Large intestine (tissue), 12 donors: ENCODE measurements at places on chromosomes 2 and 18. TPM values are rescaled to one million over a fixed set of nuclear protein-coding genes. Genes with fewer than 3 reads are reported as not detected.

- no peak for DNase-seq
- no peaks in the 10 kb centered on the region for H3K27me3 ChIP-seq
- H3K4me3 ChIP-seq: no peak overlapping the region
- H3K4me1 ChIP-seq: no peaks in the 10 kb centered on the region
- H3K36me3 ChIP-seq: no peaks in the 10 kb centered on the region
Measured at GRCh38 chr2:215811003-215811402, 202.3 kb downstream of the MREG start.

GRCh38 chr2:37839991-37840390 is 85.1 kb upstream of the RMDN2 start:
- H3K4me1 ChIP-seq: no peaks in the 10 kb centered on the region
- H3K27ac ChIP-seq: no peak overlapping the region
- no peak overlapping the region for H3K4me3 ChIP-seq
- DNase-seq: no peak
- no peaks in the 10 kb centered on the region for H3K27me3 ChIP-seq
- no peaks in the 10 kb centered on the region for H3K36me3 ChIP-seq

DNA sequence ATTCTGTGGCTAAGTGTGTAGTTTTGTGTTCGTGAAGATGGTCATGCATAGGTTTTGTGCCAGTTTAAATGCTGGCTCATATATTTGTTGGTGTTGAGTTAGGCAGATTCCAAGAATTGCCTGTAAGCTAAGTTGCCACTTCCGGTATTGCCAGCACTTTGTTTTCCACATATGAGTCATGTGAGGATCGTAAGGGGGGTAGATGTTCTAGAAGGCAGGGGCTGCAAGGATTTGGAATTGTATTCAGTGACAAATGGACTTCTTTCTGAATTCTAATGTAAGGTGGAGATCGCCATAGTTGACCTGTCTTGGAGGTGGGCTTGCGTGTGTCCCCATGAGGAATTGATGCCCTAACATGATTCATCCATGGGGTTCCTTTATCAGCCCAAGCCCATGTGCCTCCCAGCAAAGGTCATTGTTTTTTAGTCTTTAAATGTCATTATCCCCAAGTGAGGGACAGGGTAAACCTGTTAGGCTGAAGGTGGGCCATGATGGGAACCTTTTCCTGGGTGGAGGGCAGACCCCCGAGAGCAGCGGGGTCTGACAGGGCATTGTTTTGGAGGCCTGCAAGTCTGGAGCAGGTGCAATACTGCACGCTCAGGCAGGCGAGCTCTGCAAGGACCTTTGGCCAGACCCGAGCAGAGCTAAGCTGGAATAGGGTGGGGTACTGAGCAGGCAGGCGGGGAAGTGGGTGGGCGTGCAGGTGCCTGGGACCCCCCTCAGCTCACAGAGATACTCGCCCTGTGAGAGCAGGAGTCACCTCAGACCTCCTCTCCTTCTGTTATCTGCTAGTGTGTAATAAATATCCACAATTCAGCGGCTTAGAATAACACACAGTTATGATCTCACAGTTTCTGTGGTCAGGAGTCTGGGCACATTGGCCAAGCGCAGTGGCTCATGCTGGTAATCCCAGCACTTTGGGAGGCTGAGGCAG is 77.4 kb downstream of the LRRFIP1 start:
- peak; percentile 80 for DNase-seq
- H3K36me3 ChIP-seq: peaks cover 13% of the 10 kb centered on the region
- no peaks in the 10 kb centered on the region for H3K27me3 ChIP-seq
- H3K27ac ChIP-seq: peak overlapping the region; percentile 40
- peaks cover 55% of the 10 kb centered on the region for H3K4me1 ChIP-seq

- peak; percentile 39 for DNase-seq
- no peaks in the 10 kb centered on the region for H3K36me3 ChIP-seq
- peaks cover 4% of the 10 kb centered on the region for H3K27me3 ChIP-seq
- H3K4me1 ChIP-seq: no peaks in the 10 kb centered on the region
- H3K4me3 ChIP-seq: no peak overlapping the region
Measured at GRCh38 chr2:126802774-126803433, 95.8 kb upstream of the TEX51 start.

DNA sequence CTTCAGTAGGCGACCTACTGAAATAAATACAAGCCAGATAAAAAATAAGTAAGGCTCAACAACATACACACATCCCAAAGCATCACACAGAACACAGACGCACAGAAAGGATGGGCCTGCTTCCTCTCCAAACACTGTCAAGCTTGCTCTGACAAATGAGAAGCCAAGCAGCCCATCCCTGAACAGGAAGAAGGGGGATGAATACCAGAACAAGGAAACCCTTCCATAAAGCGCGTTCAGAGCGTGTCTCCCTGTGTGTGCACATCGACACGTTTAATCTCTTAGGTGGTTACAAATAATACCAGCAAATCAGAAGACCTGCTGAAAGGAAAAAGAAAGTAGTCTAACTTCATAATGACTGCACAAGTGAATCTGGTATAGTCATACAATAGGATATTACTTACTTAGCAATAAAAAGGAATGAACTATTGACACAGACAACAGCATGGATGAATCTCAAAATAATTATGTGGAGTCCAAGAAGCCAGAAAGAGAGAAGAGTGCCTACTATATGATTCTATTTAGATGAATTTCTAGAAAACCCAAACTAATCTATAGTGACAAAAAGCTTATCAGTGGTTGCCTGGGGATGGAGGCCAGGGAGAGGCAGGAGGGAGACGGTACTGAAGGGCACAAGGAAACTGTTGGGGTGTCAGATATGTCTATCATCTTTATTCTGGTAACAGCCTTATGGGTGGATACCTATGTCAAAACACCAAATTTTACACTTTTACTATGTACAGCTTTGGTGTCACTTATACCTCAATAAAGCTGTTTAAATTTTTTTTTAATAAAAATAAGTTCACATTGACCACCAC is 26.8 kb downstream of the MBOAT2 start:
- DNase-seq: no peak
- no peaks in the 10 kb centered on the region for H3K27me3 ChIP-seq
- H3K4me3 ChIP-seq: no peak overlapping the region
- no peak overlapping the region for H3K27ac ChIP-seq
- no peaks in the 10 kb centered on the region for H3K36me3 ChIP-seq

DNA sequence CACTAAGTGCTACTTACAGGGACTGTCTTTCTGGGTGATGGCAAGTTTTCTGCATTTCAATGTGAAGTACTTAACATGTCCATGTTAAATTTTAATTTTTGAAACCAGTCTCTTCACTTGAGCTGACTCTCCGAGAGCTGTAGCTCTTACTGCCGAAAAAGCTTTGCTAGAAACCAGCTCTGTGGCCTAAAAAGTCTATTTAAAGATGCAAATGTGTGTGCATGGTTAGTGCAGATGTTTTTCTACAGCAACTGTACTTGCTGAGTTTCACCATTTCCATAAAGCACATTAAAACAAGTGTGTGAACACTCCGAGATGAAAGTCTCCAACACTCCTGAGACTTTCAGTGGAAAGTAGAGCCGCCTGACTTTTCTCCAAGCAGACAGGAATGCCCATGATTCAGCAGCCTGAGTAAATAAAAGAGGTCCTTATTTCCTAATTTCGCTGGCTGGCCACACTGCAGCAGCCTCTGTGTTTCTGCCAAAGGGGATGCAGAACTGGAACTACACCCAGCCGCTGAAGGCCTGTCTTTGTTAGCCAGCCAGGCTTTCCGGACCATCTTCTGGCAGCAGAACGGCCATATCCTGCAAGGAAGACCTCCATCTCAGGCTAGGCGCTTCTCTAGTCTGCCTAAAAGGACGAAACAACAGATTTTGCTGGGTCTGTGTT is 121.2 kb downstream of the ZNF521 start:
- peaks cover 2% of the 10 kb centered on the region for H3K36me3 ChIP-seq
- DNase-seq: no peak
- H3K4me3 ChIP-seq: no peak overlapping the region
- H3K4me1 ChIP-seq: peaks cover 11% of the 10 kb centered on the region
- H3K27ac ChIP-seq: peak overlapping the region; percentile 9
- no peaks in the 10 kb centered on the region for H3K27me3 ChIP-seq

IL37 gene
- polyA plus RNA-seq: 1.6 TPM

DPP4 gene
- polyA plus RNA-seq: 145 TPM
